ENCODE measurements at places on chromosomes 7 and 10. TPM values are rescaled to one million over a fixed set of nuclear protein-coding genes. Genes with fewer than 3 reads are reported as not detected.
A peak's percentile ranks its signal among the peaks of the same experiment; 100 is the strongest.

BET1 gene
- 46.5 TPM for polyA plus RNA-seq

- no peak for DNase-seq
Measured at GRCh38 chr7:112023282-112023681, 182.9 kb downstream of the DOCK4 start.

GRCh38 chr7:27661811-27662489 lies 733 bp downstream of the HIBADH start:
- DNase-seq = peak; percentile 45

GRCh38 chr10:13592306-13592705 lies 5.5 kb downstream of the PRPF18 start:
- no peak for DNase-seq

DNA sequence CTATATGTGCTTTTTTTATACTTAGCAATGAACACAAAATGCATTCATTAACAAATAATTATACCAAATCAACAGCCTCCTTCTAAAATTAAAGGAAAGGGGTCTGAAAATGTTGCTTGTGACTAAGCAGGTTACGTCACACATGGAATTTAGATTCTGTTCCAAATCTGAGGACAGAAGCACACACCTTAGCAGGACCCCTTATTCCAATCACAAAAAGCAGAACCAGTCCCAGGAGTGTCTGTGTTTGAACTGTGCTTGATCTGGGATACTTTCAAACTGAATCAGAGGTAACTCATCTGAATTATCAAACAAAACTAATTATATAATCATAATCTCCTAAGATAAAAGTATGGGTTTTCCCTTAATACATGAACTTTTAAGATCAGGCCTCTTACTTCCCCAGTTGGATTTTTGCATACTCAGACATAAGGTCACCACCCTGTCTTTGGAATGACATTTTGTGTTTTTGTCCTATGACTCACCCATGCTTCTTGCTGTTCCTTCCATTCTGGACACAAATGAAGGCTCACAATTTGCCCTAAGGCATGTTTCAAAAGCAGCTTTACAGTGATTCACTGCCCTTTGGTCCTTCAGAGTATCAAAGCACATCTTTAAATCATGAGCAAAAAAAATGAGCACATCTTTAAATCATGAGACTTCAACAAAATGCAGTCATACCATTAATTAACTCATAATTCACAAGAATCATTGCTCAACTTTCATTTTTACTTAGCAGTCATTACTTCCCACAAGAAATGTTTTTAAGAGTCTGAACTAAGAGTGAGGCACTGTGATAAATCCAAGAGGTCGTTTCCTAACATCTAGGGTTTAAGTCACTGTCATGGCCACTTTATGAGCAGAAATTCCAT lies 35.5 kb downstream of the SEMA3C start:
- DNase-seq = no peak

GRCh38 chr7:128891110-128891941 lies 19.2 kb downstream of the KCP start:
- DNase-seq = no peak

DNA sequence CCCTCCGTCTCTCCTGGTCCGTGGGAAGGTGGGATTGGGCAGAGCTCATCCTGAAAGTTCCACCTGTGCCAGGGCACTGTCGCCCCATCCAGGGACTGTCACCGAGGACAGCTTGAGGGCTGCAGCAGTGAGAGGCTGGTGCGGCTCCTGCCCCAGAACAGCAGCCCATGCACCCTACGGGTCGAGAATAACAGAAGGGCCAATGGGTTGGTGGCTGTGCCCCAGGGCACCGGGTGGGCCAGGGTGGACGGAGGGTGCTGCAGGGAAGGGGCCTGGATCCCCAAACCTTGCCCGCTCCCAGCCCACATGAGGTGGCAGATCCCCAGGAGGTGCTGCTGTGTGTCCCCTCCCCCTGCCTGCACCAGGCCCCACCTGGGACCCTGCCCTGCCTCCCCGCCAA lies 23.9 kb downstream of the UNCX start:
- no peak for DNase-seq

Measured in renal cortex interstitium (tissue), 15 donors.